ENCODE measurements at places on chromosomes 4 and X.

DNA sequence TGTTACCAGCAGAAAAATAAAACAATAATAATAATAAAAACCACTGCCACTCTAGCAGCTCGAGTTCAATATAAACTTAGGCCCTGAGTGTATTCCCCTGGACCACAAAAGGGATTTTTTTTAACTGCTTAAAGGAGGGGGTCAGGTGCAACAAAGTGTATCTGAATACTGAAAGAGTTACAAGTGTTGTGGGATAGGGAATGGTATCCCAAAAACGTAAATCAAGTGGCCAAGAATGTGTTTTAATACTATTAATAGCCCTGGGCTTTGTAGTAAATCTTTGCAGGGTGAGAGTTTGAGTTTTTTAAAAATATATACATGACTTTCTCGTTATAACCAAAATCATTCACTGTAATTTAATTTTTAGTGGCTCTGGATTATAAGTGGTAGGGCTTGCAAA is 860.1 kb upstream of the INTU start:
- no peak for DNase-seq

DNA sequence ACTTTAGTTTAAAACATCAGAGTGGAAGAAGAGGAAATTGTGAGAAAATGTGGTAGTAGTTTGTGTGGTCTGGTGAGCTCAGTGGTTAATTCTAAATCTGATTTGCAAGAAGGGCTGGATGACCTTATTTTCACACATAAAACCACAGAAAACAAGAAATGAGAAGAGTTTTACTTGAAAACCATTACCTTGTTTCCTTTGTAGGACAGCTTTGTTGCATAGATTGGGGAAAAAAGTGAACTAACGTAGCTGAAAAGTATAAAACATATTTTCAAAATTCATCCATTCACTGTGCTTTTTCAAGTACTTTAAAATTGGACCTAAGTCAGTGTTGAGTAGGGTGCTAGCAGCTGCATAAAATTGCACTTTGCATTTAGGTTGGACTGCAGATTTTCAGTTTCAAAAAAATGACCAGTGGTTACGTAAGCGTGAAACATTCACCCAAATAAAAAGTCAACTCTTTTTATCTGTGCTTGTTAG is 211.3 kb downstream of the ARHGAP10 start:
- no peak for DNase-seq

DNA sequence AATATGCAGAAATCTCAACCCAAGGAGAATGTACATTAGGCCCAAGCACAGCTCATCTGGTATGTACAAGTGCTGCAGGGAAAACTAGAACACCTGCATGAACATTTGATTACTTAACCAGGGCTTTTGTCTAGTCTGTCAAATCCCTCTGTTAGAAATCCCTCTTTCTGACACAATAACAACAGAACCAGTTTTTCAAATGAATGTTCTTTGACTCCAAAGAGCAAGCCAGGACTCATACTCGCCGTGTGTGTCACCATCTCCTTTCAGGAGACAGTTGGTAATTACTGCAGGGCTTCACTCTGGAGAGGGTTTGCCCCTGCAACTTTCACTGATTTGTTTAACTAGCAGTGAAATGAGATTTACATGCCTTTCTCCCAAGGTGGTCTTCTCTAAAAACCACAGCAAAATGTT is 143.0 kb upstream of the FAM241A start:
- no peak for DNase-seq

DNA sequence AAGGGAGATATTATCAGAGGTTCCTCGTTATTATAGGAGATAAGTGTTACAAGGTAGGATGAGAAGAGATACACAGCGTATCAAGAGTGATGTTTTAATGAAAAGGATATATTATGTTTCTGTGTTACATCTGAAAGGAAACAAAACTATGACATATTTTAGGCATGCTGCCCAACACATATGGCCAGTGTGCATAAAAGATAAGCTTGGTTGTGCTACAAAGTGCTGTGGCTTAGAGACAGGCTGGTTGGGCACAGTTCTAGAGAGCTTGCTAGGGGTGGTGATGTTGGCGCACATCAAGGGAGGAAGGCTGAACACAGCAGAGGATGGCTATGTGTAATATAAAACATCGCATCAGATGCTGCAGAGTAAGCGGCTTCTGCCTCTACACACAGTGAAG is 42.4 kb downstream of the TRAM1L1 start:
- DNase-seq: no peak

DNA sequence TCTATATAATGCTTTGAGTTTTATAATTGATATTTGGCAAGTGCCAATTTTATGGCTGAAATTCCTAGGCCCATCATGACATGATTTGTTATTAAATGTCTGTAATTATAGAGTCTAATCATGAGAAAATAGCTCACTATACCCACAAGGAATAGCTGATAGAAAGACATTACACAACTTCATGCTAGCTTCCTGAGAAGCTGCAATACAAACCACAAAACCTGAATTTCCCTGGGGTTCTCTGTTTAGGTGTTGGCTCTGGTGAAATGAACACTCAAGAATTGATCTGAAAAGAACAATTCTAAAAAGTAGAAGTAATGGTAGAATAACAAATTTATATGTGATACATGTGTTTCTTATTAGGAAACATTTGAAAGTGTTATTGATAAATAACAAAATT is 169.6 kb downstream of the GASK1B start:
- no peak for DNase-seq

- no peak for DNase-seq
These were observed 12.8 kb downstream of the MTM1 start for GRCh38 chrX:150581093-150581775.

DNA sequence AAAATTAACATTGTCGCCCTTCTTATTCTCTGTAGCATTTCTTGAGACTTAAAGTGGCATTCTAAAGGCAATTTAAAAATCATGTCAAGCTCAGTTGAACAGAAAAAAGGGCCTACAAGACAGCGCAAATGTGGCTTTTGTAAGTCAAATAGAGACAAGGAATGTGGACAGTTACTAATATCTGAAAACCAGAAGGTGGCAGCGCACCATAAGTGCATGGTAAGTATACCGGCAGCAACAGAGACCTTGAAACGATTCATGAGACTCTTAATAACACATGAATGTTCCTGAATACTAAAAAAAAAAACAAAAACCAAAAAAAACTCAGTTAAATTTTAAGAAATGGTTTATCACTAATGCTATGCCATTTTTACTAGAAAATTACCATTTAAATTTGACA is 82.4 kb upstream of the HPRT1 start:
- DNase-seq: no peak

- DNase-seq: no peak
These were observed 5.5 kb upstream of the IRAK1 start for GRCh38 chrX:154025230-154025629.

DNA sequence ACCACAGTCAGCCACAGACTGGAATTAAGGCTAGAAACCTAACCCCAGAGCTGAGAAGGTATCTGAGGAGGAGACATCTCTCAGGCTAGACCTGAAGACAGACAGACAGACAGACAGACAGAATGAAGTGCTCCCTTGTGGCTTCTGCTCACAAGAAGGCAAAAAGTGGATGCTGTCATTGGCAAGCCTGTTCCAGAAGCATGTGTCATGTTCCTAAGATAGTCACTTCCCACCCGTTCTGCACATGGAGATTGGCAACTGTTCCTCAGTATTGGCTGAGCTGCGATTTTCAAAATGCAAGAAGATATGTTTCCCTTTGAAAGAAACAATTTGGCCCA is 166.4 kb downstream of the NSUN7 start:
- DNase-seq: no peak

GRCh38 chr4:26879805-26880204 is 19.2 kb downstream of the STIM2 start:
- DNase-seq: no peak

DNA sequence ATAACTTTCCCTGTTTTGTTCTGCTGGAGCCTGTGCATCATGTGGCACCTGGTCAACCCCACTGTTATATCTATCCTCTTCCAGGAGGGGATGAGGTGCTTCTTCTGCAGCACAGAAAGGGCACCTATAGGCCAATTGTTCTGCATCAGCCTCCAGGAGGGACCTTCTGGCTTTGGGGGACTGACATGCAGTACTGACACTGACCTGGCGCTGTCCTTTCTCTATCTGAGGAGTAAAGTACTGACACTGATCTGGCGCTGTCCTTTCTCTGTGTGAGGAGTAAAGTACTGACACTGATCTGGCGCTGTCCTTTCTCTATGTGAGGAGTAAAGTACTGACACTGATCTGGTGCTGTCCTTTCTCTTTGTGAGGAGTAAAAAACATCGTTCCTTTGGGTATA is 498.4 kb downstream of the PACRGL start:
- DNase-seq: no peak

- no peak for DNase-seq
These were observed 125.2 kb downstream of the COL25A1 start for GRCh38 chr4:109177096-109177810.

GRCh38 chrX:26788402-26788998 is 572.5 kb downstream of the MAGEB5 start:
- DNase-seq: no peak

GRCh38 chrX:34350561-34351335 is 218.6 kb upstream of the FAM47A start:
- no peak for DNase-seq

- DNase-seq: no peak
These were observed 214.5 kb downstream of the NAF1 start for GRCh38 chr4:162952232-162952631.

- DNase-seq: no peak
These were observed 70.7 kb upstream of the ANKRD17 start for GRCh38 chr4:73329300-73329699.

- DNase-seq: no peak
These were observed 52.8 kb downstream of the RBM47 start for GRCh38 chr4:40576651-40577480.

DNA sequence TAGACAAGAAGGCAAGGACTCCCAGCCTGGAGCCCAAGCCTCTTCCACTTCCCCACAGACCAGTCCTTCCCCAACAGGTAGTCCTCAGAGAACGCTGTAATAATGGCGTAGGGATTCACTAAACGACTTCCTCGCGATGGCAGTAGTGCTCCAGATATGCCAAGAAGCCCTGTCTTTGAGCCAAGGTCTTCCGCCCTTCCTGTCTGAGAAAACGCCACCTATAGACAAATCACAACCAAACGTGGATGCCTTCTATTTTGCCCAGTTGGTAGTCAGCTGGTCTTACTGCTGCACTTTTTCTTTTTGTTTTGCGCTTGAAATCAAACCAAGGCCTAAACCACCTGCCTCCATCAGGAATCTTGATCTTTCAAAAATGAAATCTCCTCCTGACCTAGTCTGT is 203.3 kb downstream of the OR13H1 start:
- DNase-seq: no peak

DNA sequence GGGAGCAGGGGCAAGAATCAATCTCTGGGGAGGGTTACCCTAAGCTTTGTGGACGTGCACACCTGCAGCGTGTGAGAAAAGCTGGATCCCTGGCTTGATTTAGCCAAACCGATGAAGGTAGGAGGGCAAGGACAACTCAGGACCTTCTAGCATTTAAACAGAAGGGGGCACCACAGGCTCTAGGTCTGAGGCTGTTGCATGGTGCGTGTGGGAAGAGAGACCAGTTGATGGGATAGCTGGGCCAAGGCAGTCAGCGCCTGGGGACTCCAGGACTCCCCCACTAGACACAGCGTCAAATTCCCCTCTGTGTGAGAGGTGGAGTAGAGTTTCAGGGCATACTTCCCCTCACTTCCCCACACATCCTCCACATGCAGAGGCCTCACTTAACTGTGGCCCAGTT is 4.3 kb downstream of the GABRQ start:
- DNase-seq: no peak

- no peak for DNase-seq
These were observed 101.6 kb upstream of the OTUD4 start for GRCh38 chr4:145281951-145282350.

GRCh38 chrX:132413459-132413858 is 75.4 kb downstream of the MBNL3 start:
- no peak for DNase-seq

GRCh38 chr4:101123231-101123630 is 224.1 kb downstream of the PPP3CA start:
- no peak for DNase-seq

GRCh38 chr4:27787195-27787594 is 926.6 kb downstream of the STIM2 start:
- no peak for DNase-seq

DNA sequence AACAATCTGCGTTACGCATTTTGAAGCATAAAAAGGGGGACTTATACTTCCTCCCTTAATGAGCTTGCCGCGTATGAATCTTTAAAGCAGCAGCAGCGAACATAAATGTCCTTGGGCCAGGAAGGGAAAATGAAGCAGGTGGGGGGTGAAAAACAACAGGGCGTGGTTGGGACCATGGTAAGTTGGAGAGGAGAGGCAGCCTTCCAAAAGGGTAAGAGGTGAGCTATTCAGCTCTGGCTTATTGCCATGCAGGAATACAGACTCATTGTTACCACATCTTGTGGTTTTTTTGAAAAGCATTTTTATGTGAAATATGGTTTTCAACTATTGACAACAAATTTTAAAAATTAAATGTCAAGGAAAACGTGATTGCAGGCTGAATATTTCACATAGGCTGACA is 710.7 kb upstream of the FAM241A start:
- no peak for DNase-seq

DNA sequence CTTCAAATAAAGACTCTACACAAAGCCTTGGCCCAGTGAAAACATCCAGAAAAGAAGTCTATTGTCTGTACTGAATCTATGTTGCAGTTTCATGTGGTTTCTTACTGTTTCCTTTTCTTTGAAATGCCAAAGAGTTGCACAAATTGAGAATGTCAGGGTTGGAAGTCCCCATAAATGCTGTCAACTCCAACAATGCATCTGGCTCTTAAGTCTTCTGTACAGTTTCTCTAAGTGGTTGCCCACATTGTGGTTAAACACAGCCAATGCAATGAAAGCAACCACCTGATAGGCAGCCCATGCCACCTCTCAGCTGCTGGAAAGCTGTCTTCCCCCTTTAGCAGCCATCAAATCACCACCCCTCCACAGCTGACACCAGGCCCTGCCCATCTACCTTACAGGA is 67.2 kb upstream of the C1GALT1C1 start:
- no peak for DNase-seq

- DNase-seq: no peak
These were observed 122.0 kb upstream of the PUDP start for GRCh38 chrX:7269991-7270390.

- DNase-seq: no peak
These were observed 230.7 kb downstream of the DCLK2 start for GRCh38 chr4:150308824-150309472.

DNA sequence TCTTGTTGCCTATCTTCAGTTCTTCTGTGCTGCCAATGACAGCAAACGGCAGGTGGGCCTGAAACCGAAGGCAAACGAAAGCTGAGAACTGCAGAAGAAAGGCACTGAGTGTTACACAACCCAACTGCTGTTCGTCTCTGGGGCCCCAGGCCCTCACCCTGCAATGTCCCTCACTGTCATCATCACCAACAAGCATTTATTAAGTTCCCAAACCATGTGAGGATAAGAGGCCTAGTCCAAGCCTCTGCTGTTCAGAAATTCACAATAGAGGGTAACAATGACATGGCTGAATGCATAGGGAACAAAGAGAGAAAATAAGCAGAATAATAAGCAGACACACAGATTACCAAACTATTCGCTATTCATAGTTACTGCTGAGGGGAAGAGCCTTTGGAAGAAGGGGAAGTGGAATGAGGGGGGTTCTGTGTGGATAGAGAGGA is 34.5 kb upstream of the NKRF start:
- no peak for DNase-seq
